ENCODE measurements at places on chromosomes 7 and 10.

- DNase-seq = no peak
Measured at GRCh38 chr10:28365840-28366239, 63.0 kb upstream of the MPP7 start.

GRCh38 chr10:101043363-101043707, 12.3 kb downstream of the SFXN3 start:
- no peak for DNase-seq

GRCh38 chr10:124173298-124173900, 80.0 kb upstream of the CHST15 start:
- DNase-seq = no peak

GRCh38 chr7:113099284-113099919, 12.8 kb upstream of the GPR85 start:
- no peak for DNase-seq

DNA sequence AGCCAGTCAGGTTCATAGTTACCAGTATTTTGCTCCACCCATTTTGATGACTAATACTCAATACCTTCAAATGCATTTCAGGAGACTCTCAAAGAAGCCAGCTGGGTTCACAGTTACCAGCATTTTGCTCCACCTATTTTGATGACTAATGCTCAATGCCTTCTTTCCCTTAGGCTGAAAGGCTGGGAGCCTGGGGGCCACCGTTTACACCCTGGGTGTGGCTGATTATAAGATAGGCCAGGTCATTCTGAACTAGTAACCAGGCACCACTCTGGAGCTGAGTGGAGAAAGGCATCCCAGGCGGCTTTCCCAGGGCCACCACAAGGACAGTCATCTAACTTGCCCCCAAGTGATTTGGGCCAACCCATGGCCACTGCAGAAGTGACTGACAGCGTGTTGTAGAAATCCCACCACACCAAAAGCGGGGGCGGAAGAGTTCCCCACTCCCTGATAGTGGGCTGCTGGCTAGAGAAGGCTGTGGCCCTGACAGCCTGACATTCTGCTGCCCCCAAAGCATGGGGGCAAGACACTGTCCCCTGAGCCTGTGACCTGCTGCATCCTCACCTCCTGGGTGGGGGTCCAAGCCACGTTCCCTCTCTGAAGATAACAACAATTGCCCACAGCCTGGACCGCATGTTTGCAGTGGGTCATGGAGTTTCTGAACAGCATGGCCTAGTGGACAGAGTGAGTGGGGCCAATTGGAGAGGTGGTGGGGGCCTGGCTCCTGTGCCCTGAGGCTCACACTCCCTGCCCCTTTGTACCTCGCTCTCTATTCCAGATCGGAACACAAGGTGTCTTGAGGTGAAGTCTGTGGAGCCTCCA, 23.0 kb upstream of the ZNF488 start:
- DNase-seq = no peak

- no peak for DNase-seq
Measured at GRCh38 chr10:121152033-121152432, 300.9 kb downstream of the WDR11 start.

DNA sequence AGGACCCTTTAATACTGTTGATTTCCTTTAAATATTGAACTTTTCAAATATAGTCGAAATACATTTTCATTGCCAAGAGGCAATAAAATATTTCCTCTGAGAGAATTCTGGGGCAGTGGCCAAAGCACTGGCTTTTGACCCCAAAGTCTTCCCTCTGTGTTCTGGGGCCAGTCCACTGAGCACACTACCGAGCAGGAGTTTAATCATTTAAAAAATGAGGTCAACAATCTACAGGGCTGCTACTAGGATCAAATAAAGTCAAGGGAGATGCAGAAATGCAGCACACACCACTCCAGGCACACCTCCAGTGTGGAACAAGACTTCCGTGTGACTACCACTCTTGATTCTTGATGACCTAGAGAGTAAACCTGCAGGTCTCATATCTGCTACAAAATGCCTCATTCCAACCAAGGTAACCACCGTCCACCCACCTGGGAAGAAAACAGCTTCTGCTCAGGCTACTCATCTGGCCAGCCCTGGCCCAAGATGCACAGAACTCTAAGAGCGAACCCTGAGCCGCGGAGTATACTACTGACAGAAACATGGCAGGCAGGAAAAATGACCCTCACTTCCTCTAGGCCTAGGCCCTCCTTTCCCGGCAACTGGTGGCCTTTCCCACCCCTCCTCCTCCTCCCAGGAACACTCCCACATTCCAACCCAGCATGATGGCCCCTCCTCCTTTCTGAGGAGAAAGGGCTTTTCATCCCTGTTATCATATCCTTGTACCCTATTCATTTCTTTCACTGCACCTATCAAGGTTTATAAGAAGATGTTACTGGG, 97.7 kb downstream of the ALOX5 start:
- DNase-seq = no peak

- DNase-seq = no peak
Measured at GRCh38 chr10:126461289-126461940, 73.1 kb upstream of the ADAM12 start.

DNA sequence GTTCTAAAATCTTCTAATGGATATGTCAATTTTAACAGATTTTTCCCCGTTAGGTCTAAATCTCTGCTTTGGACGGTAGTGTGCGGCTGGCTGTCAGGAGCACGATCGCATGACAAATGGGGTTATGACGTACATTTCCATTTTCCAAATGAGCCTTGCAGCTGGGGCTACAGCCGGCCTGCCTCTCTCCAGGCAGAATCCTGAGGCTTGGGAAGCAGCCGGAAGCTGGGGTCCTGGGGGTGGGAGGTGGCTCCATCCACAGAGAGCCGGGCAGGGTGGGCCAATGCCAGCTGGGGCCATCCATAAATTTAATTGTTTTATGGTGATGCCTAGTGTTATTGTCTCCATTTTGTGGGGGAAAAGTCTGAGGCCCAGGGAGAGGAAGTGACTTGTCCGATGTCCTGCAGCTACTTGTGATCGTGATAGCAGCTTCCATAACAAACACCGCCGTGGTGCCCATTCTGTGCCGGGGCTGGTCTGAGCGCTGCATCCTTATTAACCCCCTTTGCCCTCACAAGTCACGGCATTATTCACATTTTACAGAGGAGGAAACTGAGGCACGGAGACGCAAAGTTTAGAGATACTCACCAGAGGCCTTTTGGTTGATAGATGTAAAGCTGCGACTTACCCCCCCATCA, 53.0 kb upstream of the EBF3 start:
- no peak for DNase-seq

GRCh38 chr10:50467209-50467608, 156.5 kb downstream of the SGMS1 start:
- DNase-seq = no peak

GRCh38 chr7:33504266-33504665, 374.9 kb downstream of the BBS9 start:
- no peak for DNase-seq

DNA sequence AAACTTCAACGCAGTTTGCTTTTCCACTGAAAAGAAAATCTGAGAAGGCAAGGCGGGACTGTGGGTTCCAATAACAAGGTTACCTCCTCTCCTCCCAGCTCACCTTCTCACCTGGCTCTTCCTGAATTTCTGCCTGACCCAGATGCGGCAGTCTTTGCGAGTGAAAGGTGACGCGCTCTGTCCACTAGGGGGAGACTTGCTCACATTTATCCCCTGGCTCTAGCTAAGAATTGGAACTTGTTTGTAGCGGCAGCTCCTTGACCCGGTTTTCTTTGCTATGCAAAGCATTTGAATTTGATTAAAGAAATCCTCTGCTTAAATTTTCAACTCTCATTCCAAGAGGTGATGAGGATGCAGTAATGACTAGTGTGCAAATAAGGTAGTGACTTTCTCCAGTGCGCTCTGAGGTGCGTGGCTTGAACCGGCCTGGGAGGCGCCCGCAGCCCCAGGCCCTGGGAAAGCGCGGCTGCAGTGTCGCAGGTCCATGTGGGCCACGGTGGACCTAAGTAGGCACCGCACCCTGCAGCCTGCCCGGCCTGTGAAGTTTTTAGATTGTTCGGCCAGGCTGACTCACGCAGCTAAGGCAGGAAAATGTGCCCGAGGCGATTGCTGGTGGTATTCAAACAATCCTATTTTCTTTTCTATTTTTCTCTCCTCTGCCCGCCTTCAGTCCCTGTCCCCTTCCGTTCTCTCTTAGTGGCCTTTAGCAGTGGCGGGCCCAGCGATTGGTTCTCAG, 336.9 kb upstream of the NPSR1 start:
- no peak for DNase-seq

- no peak for DNase-seq
Measured at GRCh38 chr7:4962872-4963775, 4.1 kb upstream of the MMD2 start.

- no peak for DNase-seq
Measured at GRCh38 chr7:138872576-138872975, 74.6 kb upstream of the ATP6V0A4 start.

DNA sequence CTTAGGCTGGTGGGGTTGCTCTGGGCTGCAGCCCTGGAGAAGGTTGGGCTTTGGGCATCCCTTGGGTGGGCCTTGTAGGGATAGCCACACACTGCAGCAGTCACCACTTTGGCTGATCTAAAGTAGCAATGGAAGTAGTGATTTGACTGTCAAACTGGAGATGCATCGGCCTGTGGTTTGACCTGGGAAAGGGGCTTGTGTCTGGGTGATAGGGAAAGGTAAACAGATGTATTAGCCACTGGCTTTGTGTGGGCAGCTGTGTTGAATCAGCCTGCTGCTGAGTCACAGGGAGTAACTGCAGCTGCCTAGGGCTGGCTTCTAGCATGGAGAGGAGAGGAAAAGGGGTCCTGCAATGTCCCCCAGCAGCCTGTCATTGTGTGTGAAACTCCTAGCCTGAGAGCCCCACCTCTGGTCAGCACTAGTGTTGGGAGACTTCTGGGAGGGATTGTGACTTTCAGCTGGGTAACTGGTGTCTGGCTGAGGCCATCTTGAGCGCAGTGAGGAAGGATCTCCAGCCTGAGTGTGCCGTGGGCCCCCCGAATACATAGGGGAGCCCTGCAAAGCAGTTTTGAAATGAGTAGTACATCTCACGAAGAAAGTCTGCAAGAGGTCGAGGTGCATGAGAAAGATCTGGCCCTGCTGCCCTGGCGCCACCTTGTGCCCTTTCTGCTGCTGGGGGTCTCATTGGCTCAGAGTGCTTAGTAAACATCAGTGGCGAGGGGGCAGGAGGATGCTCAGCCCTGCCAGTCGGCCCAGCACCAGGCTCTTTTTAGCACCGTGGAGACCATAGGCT, 117.3 kb downstream of the FANK1 start:
- DNase-seq = no peak

DNA sequence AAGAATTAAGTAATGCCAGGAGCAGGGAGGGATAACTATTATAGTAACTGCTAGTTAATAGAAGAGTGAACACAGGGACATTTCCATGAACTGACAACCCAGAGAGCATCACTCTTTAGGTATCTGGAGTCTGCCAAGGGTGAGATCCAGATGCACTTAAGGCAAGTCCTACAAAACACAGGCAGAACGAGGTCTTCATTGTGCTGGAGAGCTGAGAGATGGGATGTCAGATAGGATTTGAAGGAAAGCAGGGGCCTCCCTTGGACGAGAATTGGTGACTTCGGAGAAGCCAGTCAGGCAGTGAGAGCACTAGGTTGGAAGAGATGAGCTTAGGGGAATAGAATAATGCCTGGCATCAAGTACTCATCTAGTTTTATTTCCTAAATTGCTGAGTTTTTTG, 684.5 kb downstream of the GATA3 start:
- DNase-seq = no peak

DNA sequence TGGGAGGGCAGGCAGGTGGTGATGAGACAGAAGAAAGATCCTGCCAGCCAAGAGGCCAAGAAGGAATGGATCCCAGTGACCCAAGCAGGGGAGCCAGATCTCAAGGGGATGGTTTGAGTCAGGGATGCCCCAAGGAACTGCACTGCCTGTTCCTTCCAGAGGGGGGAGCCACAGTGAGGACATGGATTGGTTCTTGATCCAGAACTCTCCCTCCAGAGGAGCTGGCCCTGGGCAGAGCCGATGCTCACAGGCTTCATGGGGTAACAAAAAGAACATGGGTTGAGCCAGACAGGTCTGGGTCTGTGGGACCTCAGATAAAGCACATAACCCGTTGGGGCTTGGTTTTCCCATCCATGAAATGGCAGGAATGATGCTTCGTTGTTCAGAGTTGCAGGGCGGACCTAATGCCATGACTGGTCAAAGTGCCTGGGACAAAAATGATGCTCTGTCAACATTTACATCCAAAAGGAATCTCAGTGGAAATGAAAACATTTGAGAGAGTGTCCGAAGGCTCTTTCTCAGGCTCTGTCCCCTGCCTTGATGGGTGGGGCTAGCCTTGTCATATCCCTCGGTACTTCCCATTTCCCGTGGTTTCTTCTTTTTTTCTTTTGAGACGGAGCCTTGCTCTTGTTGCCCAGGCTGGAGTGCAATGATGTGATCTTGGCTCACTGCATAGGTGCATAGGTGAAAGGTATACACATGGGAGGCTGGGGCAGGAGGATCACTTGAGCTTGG, 4.7 kb upstream of the DENND2A start:
- DNase-seq = no peak

- no peak for DNase-seq
Measured at GRCh38 chr7:25669281-25669781, 441.0 kb upstream of the NPVF start.

DNA sequence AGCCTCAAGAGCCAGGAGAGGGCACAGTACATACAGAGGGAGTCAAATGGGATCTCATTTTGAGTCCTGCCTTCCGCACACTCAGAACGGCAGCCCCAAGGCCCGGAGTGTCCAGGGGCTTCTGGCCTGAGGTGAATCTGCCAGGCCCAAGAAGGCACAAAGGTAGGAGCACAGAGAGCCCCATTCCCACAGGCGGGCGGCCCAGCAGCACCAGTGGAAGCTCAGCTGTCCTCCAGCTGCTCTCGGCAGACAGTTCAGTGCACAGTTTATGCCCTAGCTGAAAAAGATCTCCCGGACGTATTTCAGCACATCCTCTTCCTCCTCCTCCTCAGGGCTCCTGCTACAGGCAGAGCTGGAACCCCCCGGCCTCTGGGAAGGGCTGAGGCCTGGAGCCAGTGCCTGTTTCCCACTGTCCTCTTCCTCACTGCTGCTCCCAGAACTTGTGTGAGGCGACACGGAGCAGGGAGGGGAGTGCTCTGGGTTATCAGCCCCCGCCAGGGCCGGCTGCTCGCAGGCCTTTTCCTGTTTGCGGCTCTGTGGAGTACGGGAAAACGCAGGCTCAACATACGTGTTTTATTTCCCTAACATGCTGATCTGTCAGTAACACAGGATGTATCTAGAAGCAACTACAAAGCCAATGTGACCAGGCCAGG, 4.0 kb downstream of the CYREN start:
- DNase-seq = no peak

DNA sequence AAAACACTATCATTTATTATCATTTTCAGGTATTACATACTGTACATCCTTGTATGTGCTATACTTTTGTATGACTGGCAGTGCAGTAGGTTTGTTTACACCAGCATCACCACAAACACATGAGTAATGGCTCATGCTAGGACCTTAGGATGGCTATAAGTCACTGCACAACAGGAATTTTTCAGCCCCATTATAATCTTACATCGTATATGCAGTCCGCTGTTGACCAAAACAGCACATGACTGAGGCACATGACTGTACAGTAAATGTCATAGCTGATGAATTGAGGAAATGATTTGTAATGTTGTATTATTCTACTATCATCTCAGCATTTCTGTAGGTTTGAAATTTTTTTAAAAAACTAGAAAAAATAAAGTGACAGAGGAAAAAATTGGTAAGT, 38.6 kb downstream of the BPGM start:
- no peak for DNase-seq

- no peak for DNase-seq
Measured at GRCh38 chr7:148270576-148270975, 320.0 kb upstream of the C7orf33 start.
